A549 treated with DMSO at 1 μM for 4 hours (cell line): ENCODE measurements at places on chromosomes 7 and 10. TPM values are rescaled to one million over a fixed set of nuclear protein-coding genes. Genes with fewer than 3 reads are reported as not detected.

ZNF25 gene
- 1.2 to 2.7 TPM (median 1.9 TPM) in 5 replicates for total RNA-seq

TMUB1 gene
- total RNA-seq, result 34.7 to 58.3 TPM (median 48.2 TPM) in 5 replicates

BLVRA gene
- 59.7 to 78.4 TPM (median 68.7 TPM) in 5 replicates for total RNA-seq

ATP6V0A4 gene
- 0.13 to 0.29 TPM (median 0.22 TPM) in 5 replicates for total RNA-seq

FXYD4 gene
- total RNA-seq, result not detected in 5 replicates

CTNNA3 gene
- not detected in 5 replicates for total RNA-seq

SPDYE11 gene
- not detected in 5 replicates for total RNA-seq
